Type B pancreatic cell (in vitro differentiated cells): ENCODE measurements at places on chromosomes 13 and 19. TPM values are rescaled to one million over a fixed set of nuclear protein-coding genes. Genes with fewer than 3 reads are reported as not detected.

- peak overlapping the region; percentile 71 for H3K27ac ChIP-seq
- DNase-seq = no peak
- peaks cover 35% of the 10 kb centered on the region for H3K4me1 ChIP-seq
- no peak overlapping the region for H3K4me3 ChIP-seq
- H3K27me3 ChIP-seq = no peaks in the 10 kb centered on the region
- no peaks in the 10 kb centered on the region for H3K36me3 ChIP-seq
Observed at GRCh38 chr19:18507727-18508440, 14.0 kb downstream of the ELL start.

- no peaks in the 10 kb centered on the region for H3K36me3 ChIP-seq
- H3K4me1 ChIP-seq = no peaks in the 10 kb centered on the region
Observed at GRCh38 chr19:23901360-23901759, 13.3 kb upstream of the ZNF726 start.

GRCh38 chr19:44741841-44742329, 6.6 kb upstream of the BCL3 start:
- DNase-seq = no peak
- H3K27ac ChIP-seq = peak overlapping the region; percentile 86
- peaks cover 23% of the 10 kb centered on the region for H3K27me3 ChIP-seq
- H3K4me1 ChIP-seq = peaks cover 14% of the 10 kb centered on the region

GRCh38 chr19:17778968-17779929, 15.7 kb upstream of the B3GNT3 start:
- no peaks in the 10 kb centered on the region for H3K36me3 ChIP-seq
- peak overlapping the region; percentile 61 for H3K4me3 ChIP-seq
- peaks cover 11% of the 10 kb centered on the region for H3K4me1 ChIP-seq
- H3K27me3 ChIP-seq = peaks cover 11% of the 10 kb centered on the region
- H3K27ac ChIP-seq = peak overlapping the region; percentile 36
- no peak for DNase-seq

DNA sequence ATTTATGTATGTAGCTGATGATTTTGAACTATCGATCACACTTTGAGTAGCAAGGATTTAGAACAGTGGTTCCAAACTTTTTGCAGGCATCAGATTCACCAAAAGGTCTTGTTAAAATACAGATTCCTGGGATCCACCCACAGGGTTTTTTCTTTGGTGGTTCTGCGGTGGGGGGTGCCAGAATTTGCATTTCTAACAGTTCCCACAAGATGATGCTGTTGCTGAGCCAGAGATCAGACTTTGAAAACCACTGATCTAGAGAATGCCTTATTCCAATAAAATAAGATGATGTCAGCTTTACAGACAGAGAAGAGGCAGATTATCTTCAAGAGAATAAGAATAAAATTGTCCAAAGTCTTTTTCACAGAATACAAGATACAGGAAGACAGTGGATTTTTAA, 80.9 kb upstream of the SHISA2 start:
- H3K27me3 ChIP-seq = peaks cover 3% of the 10 kb centered on the region
- H3K36me3 ChIP-seq = no peaks in the 10 kb centered on the region
- no peak overlapping the region for H3K4me3 ChIP-seq
- H3K27ac ChIP-seq = no peak overlapping the region
- no peak for DNase-seq

- no peaks in the 10 kb centered on the region for H3K27me3 ChIP-seq
- H3K4me3 ChIP-seq = no peak overlapping the region
- H3K27ac ChIP-seq = no peak overlapping the region
- DNase-seq = no peak
- H3K4me1 ChIP-seq = peaks cover 9% of the 10 kb centered on the region
Observed at GRCh38 chr13:31982540-31982939, 49.0 kb upstream of the FRY start.

GRCh38 chr13:97284558-97284957, 62.4 kb downstream of the MBNL2 start:
- H3K27me3 ChIP-seq = no peaks in the 10 kb centered on the region
- peaks cover 18% of the 10 kb centered on the region for H3K4me1 ChIP-seq
- H3K27ac ChIP-seq = no peak overlapping the region
- no peak for DNase-seq
- no peak overlapping the region for H3K4me3 ChIP-seq
- H3K36me3 ChIP-seq = peaks cover 25% of the 10 kb centered on the region

GRCh38 chr13:109215377-109215776, 571.0 kb downstream of the IRS2 start:
- peaks cover 2% of the 10 kb centered on the region for H3K27me3 ChIP-seq
- H3K4me1 ChIP-seq = peaks cover 10% of the 10 kb centered on the region
- H3K4me3 ChIP-seq = no peak overlapping the region
- no peak overlapping the region for H3K27ac ChIP-seq

The POU4F1 gene
- 0.93 and 5.4 TPM in 2 replicates for total RNA-seq

The PRODH2 gene
- 11.5 and 20.6 TPM in 2 replicates for total RNA-seq

The CXCL17 gene
- total RNA-seq = 1.0 and 3.2 TPM in 2 replicates

The NLRP4 gene
- total RNA-seq = not detected in 2 replicates

The STXBP2 gene
- total RNA-seq = 61.6 and 108 TPM in 2 replicates

The SH2D3A gene
- 17.4 and 47.5 TPM in 2 replicates for total RNA-seq
